ENCODE measurements at places on chromosomes 11 and 22.

DNA sequence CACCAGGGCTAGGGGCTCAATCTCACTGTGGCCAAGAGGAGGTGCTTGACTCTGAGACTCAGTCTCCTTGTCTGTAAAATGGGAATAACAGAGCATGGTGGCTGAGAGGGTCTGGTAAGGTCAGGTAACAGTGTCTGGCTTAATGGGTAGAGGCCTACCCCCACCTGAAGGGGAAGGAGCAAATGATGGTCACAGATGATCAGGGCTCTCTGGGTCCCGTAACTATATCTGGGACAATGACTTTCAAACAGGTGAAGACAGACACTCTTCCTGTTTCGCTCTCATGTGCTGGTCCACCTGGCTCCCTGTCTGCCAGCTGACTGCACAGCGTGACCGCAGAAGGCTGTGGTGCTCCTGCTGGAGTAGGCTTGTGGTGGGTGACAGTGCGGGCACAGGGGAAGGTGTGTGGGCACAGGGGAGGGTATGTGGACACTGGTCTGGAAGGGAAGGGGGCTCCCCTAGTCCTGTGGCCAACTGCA is 4.0 kb downstream of the A4GALT start:
- DNase-seq = peak; percentile 44

GRCh38 chr11:12092714-12093113 is 17.7 kb upstream of the MICAL2 start:
- peak; percentile 63 for DNase-seq

DNA sequence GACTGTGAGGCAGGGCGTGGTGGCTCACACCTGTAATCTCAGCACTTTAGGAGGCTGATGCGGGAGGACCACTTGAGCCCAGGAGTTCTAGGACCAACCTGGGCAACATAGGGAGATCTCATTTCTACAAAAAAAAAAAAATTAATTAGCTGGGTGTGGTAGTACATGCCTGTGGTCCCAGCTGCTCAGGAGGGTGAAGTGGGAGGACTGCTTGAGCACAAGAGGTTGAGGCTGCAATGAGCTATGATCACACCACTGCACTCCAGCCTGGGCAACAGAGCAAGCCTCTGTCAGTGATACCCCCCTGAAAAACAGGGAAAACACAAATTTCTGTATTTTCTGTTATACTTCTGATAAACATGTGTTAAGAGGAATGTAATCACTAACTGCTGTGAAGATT is 57.8 kb upstream of the ARHGAP32 start:
- no peak for DNase-seq

GRCh38 chr11:75868990-75869389 is 54.0 kb downstream of the UVRAG start:
- DNase-seq = no peak

DNA sequence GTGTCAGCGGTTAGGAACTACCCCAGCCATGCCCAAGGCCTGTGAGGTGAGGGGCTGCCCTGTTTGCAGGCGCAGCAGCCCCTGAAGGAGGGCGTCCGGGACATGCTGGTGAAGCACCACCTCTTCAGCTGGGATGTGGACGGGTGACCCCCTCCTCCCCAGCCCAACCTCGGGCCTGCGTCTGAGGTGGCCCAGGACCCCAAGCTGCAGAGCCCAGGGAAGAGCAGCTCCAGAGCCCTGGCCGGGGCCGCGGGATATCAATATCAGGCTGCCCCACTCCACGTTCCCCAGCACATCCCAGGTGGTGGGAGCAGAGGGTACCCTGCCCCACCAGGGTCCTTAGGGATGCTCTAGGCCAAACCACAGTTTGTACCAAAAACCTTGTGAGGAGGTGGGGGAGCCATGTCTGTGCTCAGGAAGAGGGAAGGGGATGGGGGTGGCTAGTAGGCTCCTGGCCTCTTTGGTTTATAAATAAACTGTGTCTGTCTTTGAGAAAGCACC is 39.3 kb downstream of the SGSM3 start:
- DNase-seq = no peak

GRCh38 chr22:30288419-30289140 is 725 bp downstream of the CASTOR1 start:
- DNase-seq = no peak

DNA sequence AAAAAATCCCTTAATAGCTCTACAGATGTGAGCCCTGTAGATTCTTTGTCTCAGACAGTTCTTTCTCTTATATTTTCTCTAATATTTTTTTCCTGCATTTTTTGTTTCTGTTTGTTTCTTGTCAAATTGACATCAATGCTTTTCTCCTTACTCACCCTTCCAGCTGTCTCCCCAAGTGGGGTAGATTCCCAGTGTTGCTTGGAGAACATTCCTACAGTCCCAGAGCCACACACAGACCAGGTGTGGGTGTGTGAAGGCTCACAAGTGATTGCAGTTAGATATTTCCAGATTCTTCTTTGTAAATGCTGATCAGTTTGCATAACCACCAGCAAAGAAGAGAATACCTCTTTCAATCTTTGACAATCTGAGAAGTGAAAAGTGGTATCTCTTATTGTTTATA is 7.5 kb downstream of the VPS51 start:
- no peak for DNase-seq

DNA sequence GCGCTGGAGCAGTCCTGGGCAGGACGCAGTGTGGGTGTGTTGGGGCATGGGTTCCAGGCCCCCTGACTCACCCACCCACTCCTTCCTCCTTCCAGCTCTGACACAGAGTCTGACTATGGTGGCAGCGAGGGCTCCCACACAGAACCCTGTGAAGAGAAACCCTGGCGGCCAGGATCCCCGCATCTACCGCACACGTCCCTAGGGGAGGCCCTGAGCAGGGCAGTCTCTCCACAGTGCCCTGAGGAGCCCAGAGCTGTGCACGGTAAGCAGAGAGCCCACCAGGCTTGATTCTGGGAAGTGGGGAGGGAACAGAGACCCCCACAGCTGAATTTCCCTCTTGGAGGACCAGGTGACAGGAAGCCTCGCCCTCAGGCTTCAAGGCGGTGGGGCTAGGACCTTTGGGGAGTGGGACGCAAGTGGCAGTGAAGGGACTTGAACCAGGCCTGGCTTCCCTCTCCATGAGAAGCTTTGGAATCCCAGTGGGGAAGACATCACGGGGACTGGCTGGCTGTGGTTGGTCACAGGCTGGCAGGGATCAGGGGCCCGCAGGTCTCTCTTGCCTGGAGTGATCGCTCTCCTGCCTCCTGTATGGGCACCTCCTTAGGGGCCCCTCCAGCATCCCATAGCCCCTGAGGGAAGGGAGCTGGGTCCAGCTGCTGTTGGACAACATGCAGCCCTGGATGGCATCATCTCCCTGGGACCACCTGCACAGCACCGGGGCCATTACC is 96.4 kb upstream of the PARVA start:
- DNase-seq = no peak

GRCh38 chr22:50015451-50016307 is 3.1 kb upstream of the IL17REL start:
- DNase-seq = no peak

DNA sequence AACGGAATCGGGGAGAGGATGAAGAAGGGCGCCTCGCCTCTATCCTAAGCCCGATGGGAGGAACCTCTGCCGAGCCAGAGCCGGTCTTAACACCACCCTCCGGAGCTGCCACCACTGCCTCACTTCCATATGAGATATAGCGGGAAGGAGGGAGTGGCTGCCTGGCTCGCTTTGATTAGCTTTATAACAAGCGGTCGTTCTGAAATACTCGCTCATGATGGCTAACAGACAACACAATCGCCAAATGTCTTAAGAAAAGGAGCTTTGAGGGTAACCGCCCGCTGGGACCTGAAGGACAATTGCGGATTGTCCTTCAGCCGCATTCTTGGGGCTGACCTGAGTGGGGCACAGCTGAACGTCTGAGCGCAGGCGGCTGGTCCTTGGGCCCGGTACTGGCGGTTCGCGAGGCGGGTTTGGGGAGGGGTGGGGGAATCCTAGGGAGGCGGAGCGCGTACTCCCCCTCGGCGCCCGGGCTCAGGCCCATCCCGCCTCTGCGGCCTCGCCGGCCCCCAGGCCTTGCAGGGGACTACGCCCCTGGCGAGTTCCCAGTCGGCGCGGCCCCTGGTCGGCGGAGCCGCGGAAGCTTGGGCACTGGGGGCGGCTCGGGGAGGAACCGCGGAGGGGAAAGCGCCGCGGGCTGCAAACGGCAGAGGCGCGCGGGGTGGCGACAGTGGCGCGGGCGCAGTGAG is at the start of gene PLAAT5:
Gene PLAAT5 (minus strand): TSS at position 617 of the 689 bp plus-strand sequence. CDS start 133 bp downstream, at position 484.
- no peak for DNase-seq

DNA sequence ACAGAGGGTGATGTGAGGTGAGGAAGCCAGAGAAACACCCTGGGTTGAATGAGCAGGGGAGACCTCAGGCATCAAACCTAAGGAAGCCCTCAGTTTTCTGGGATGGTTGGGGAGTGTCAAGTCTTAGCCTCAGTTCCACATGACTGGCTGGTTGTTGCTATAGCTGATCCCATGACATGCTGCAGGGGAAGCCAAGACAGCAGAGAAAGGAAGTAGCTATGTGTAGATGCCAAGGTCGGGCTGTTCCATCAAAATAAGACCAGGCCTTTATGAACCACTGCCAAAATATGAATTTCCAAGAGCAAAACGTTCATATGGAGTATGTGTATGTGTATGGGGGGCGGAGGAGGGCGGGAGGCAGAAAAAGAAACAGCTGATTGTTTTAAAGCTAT is 11.6 kb downstream of the CD59 start:
- DNase-seq = no peak
